RWPE2 (cell line): ENCODE measurements at places on chromosomes 11 and 22.
A peak's percentile ranks its signal among the peaks of the same experiment; 100 is the strongest.

- no peaks in the 10 kb centered on the region for H3K4me1 ChIP-seq
- H3K4me3 ChIP-seq: no peak overlapping the region
Observed at GRCh38 chr22:24515027-24515338, 19.9 kb downstream of the UPB1 start.

- peak; percentile 94 for DNase-seq
- no peaks in the 10 kb centered on the region for H3K36me3 ChIP-seq
- peak overlapping the region; percentile 53 for H3K4me3 ChIP-seq
Observed at GRCh38 chr11:73308961-73309919, 1.2 kb downstream of the ARHGEF17 start.

- no peak overlapping the region for H3K27ac ChIP-seq
- no peak for DNase-seq
Observed at GRCh38 chr11:57874981-57875380, 113.4 kb downstream of the CTNND1 start.

- no peaks in the 10 kb centered on the region for H3K27me3 ChIP-seq
- H3K4me1 ChIP-seq: no peaks in the 10 kb centered on the region
- no peaks in the 10 kb centered on the region for H3K36me3 ChIP-seq
- no peak overlapping the region for H3K27ac ChIP-seq
Observed at GRCh38 chr11:67648140-67648795, 2.3 kb downstream of the ACY3 start.

DNA sequence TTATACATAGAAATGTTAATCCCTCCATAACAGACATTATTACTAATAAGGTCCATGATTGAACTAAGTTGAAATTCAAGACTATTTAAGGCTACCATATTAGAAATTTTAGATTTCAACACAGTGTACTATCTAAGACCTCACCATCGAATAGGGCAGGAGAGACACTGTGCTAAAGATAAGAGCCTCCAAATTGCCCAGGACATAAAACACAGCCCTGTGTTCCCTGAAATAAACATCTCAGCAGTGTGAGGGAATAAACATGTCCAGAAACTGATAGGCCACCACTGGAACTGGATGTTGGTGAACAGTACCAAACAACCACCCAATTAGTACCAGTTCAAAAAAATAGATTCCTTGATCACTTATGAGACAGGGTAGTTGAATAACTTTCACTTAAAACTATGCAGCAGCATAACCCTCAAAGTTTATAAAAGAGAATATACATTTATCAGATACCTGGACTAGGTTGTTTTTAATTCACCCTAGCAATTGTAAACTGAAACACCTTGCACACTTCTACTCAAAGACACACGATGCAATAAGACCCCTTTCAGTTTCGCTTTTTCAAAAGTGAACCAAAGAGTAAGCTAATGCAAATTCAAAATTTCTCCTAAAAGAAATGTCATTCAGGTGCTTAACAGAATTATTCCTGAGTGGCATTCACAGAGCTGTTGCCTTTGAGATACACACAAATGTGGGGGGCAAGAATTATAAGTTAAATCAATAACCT lies 34.3 kb downstream of the USP28 start:
- no peak for DNase-seq
- H3K4me3 ChIP-seq: no peak overlapping the region
- peaks cover 26% of the 10 kb centered on the region for H3K36me3 ChIP-seq
- H3K4me1 ChIP-seq: no peaks in the 10 kb centered on the region
- H3K27ac ChIP-seq: no peak overlapping the region

DNA sequence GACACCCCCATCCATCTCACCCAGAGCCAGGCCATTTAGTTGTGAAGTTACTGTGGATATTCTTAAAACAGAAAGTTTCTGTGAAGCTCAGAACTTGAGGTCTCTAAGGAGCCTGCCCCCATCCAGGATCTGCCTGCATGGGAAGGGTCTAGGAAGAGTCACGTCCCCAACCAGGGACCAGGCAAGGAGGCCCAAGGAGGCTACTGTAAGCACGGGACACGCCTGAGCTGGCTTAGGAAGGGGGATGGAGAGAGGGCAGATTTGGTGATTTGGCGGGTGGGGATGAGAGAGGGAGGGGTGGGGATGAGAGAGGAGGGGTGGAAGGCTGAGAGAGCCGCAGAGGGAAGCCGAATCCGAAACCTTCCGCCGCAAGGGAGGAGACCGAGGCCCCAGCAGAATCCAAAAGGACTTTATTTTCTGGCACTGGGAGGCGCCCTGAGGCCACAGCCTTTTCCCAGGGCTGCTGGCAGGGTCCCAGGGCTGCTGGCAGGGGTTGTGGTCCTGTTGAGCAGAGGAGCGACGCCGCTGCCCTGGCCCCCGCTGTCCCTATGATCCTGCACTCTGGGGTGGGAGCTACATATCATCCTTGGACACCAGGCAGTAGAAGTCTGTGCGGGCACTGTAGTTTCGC lies 9.4 kb downstream of the SIGIRR start:
- H3K27me3 ChIP-seq: no peaks in the 10 kb centered on the region
- peaks cover 23% of the 10 kb centered on the region for H3K36me3 ChIP-seq
- H3K4me3 ChIP-seq: no peak overlapping the region
- no peak for DNase-seq
- no peak overlapping the region for H3K27ac ChIP-seq
- no peaks in the 10 kb centered on the region for H3K4me1 ChIP-seq

DNA sequence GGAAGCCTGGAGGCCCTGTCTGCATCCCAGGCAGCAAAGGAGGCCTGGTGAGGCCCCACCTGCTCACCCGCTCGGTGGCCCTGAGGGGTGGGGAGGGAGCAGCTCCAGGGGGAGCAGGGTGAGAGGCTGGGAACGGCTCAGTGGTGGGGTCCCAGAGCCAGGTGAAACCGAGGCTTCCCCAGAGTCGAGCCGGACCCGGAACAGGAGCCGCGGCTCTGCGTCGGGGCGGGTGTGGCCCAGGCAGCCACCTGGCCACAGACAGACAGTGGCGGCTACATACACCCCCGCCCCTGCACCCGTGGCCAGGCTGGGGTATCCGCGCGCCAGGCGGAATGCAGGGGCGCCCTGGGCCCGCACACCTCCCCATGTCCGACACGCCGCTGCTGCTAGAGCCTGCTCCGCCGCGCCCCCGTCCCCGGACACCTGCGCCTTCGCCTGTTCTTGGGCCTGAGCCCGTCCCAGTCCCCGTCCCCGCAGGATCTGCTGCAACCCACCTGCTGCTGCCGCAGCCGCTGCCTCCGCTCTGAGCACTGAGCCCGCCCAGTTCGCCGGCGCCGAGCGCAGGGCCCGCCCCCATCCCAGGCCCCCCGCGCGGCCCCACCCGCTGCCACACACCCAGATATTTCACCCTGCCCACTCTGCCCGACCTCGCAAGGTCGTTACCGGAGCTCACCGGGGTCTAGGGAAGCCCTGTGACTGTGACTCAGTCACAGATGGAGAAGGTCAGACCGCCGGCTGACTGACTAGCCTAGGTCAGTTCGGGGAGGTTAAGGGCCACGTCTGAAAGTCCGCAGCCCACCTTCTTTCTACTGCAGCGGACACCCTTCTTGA lies at the start of gene SLC7A4:
Gene SLC7A4, minus strand, starts transcription at position 525 of the 831 bp plus-strand sequence. CDS start 749 bp downstream, outside the sequence.
- H3K4me1 ChIP-seq: peaks cover 7% of the 10 kb centered on the region
- DNase-seq: no peak
- H3K27me3 ChIP-seq: no peaks in the 10 kb centered on the region
- H3K4me3 ChIP-seq: no peak within 1 kb of the TSS
- H3K27ac ChIP-seq: no peak within 1 kb of the TSS

DNA sequence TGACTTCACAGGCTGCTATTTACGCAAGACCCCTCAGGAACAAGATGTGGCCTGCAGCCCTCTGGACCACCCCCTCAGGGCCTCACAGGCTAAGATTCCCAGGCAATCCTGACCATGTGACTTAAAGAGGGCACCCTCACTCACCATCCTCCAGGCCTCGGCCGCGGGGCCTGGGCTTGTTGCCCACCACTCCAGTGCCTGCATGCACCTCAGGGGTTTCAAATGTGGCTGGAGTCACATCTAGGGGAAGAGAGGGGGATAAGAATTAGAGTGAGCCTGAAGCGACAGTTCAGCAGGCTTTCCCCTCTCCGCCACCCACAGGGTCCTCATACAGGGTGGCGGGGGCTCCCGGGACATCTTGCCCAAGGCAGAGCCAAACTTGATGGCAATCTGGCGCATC lies 2.1 kb downstream of the ESS2 start:
- no peak overlapping the region for H3K4me3 ChIP-seq
- no peak overlapping the region for H3K27ac ChIP-seq
- no peak for DNase-seq
- H3K27me3 ChIP-seq: no peaks in the 10 kb centered on the region
- H3K36me3 ChIP-seq: peaks cover 48% of the 10 kb centered on the region
